Amygdala (tissue), 56 donors: ENCODE measurements at places on chromosomes 6 and 20.

- no peak for DNase-seq
Observed at GRCh38 chr6:16505711-16506357, 255.4 kb downstream of the ATXN1 start.

DNA sequence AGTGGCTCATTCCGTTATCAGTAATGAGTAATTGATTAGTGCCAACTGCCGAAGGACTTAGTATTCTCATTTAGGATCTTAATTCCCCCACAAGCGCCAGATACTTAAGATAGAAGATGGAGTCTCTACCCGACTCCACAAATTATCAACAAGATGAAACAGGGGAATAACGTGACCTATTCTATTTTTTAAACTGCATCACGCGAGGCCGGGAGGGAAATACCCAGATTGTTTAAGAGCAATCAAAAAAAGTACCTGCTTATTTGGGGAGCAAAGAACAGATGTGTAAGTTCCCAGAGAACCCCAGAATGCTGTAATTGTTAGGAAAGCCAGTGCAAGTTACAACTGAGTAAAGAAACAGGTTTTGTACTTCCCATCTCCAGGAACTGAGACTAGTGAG lies 1.1 kb upstream of the MAP3K5 start:
- no peak for DNase-seq

DNA sequence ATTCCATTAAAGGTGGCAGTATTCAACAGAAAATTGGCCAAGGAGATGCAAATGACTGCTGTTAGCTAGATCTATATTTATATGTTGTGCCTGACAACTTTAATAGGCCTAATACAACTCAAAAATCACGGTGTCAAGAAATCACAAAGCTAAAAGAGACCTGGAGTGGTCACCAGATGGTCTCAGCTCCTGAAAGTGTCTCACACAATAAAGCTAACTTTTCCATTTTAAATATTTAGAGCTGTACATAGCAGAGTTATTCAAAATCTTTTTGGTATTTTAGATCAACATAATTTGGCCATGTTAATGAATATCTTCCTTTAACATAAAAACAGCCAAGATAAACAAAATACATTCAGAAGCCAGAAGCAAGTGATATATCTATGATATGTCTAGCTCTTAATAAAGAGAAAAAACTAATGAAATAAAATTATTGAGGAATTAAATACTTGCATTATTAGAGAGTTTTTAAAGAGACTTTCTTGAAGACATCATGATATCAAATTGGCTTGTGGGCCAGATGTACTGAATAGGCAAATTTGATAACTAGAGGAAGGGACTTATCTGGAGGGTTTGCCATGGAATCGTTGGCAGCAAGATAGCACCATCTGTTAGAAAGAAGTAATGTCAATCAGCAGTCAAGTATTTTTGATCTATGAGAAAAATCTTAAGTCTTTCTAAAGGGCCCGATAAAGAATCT lies 84.9 kb upstream of the SCAF8 start:
- no peak for DNase-seq

GRCh38 chr20:63673951-63674350 lies 15.8 kb downstream of the RTEL1 start:
- DNase-seq = no peak

GRCh38 chr20:22986601-22987000 lies 48.5 kb upstream of the SSTR4 start:
- no peak for DNase-seq

GRCh38 chr6:85803721-85804120 lies 161.0 kb upstream of the SYNCRIP start:
- no peak for DNase-seq

DNA sequence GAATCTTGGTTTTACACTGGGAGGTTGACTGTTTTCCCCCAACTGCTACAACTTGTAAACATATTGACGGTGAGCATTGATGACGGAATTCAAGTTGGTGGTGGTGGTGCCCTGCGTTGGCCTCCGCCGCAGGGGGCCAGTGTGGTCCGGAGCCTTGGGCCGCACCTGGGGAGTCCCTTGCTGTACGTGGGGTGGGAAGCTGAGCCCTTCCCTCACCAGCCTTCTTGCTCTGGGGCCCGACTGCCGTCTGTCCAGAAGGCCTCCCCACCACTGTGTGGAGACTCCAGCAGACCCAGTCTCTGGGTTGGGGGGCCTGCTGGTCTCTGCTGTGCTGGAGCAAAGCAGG lies 11.4 kb downstream of the GATA5 start:
- DNase-seq = no peak

DNA sequence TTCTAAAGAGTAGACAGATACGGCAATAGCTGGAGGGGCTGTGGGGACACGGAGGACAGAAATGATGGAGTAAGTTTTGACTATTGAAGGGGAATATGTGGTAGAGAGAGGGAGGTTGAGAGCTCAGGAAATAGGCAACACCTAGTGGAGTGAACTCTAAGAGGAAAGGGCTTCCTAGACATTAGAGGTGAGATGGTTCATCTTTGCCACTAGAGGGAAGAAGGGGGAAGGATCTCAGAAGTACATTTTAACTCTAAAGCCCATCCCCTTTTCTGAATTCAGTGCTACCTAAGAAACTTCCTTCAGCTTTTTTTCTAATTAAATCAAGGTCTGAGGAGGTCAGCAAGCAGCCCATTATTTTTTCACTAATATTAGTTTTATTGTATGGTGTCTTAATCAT lies 689.4 kb upstream of the MAP3K7 start:
- no peak for DNase-seq

- no peak for DNase-seq
Observed at GRCh38 chr6:50096296-50096695, 46.6 kb upstream of the DEFB112 start.

- no peak for DNase-seq
Observed at GRCh38 chr6:27312146-27312949, at the start of gene POM121L2. TSS of gene POM121L2 (minus strand) at chr6:27312273. CDS start at chr6:27312170, 103 bp downstream.

GRCh38 chr6:118596774-118597320 lies 48.8 kb downstream of the PLN start:
- DNase-seq = no peak

DNA sequence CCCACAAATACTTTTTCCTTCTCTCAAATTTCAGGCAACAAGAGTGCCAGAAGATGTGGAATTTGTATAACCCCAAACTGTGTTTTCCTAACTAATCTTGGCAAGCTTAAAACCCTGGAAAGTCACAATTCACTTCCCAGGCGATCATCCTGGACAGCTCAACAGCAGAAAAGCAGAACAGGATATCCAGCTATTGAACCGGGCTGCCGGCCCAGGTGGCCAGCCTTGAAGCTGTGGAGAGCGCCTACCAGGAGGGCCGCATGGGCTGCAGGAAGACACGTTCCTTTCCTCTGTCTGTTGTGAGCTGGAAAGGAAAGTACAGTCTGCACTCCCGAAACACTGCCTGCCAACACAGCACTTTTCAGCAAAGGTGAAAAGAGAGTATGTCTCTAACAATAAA lies 719.7 kb upstream of the MARCKS start:
- DNase-seq = no peak

GRCh38 chr20:59680148-59680650 lies 75.9 kb downstream of the PHACTR3 start:
- DNase-seq = no peak

- no peak for DNase-seq
Observed at GRCh38 chr20:51164731-51165130, 141.8 kb upstream of the KCNG1 start.

DNA sequence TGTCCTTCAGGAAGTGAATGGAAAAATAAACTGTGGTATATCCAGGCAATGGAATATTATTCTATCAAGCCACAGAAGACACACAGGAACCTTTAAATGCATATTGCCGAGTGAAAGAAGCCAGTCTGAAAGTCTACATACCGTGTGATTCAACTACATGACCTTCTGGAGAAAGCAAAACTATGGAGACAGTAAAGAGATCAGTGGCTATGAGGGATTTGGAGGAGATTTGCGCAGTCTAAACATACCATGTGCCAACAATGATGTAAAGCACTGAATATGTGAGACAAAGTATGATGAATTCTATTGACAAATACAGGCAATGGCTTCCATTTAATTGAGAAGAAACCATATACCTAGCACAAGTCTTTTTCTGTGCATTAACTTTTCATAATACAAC lies 518.3 kb upstream of the ZNF337 start:
- DNase-seq = no peak

DNA sequence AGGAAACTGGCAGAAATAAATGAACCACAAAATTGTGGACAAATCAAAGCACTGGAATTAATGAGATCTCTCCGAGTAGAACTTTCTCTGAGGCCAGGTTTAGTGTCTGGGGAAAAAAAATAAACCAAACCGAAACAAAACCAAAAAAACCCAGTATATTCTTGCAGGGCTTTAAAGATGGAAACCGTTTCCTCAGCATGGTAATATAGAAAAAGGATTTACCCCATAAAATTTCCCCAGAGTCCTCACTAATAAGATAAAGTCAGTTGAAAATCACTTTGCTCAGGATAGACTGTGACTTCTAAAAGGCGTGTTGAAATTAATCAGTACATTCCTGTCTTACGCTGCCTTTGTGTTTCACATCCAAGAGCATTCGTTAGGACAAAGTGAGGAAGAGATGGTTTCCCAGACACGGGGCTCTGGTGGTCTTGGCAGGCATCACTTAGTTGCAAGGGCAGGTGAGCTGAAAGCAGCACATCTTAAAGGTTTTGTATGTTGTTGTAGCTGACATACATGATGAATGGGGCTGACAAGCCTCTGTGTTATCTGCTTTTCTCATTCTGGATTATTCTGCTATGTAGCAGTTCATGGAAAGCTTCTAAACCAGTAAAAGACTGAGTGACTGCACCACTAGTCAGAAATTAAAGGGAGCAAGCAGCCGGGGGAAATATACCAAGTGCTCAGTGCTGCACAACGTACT lies 85.2 kb upstream of the PRL start:
- no peak for DNase-seq

DNA sequence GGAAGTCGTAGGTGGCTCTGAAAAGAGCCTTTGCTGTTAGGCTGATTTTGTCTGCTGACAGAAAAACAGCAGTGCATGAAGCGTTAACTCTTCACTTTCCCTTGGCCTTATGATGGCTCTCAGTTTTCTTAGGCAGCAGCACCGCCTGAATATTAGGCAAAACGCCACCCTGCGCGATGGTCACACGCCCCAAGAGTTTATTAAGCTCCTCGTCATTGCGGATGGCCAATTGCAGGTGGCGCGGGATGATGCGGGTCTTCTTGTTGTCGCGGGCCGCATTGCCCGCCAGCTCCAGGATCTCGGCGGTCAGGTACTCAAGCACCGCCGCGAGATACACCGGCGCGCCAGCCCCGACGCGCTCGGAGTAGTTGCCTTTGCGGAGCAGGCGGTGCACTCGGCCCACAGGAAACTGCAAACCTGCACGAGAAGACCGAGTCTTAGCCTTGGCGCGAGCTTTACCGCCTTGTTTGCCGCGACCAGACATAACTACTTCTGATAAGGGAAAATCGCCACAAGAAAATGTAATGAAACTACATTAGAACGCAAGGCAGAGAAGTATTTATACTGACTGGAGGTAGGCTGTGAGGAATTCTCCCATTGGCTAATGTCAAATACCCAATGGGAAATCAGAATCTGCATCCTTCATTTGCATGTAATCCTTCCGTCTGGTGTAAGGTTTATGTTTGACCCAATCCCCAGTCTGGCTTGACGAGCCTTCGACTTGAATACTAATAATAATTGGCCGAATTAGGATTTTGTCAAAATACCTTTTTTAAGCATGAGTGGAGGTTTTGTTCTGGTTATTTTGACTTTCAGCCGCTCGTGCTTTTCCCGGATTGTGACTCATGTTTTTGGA lies 53.9 kb upstream of the HFE start:
- peak; percentile 47 for DNase-seq

DNA sequence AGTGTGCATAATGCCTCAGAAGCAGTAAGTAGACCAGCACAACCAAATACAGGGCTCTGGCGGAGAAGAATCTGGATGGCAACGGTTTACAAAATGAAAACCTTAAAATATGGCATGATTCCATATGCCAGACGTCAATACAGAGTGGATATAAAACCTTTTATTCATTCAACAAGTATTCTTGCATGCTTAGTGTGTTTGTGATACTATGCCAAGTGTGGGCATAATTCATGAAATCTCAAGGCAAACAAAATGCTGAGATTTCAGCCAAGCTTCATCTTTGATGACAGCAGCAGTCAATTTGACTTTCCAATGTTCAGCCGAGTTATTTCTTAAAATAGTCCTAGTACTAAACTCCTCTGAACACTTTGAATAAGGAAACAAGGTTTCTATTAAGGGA lies 119.4 kb downstream of the CD24 start:
- no peak for DNase-seq

- no peak for DNase-seq
Observed at GRCh38 chr6:41373919-41374617, 38.7 kb downstream of the NCR2 start.

DNA sequence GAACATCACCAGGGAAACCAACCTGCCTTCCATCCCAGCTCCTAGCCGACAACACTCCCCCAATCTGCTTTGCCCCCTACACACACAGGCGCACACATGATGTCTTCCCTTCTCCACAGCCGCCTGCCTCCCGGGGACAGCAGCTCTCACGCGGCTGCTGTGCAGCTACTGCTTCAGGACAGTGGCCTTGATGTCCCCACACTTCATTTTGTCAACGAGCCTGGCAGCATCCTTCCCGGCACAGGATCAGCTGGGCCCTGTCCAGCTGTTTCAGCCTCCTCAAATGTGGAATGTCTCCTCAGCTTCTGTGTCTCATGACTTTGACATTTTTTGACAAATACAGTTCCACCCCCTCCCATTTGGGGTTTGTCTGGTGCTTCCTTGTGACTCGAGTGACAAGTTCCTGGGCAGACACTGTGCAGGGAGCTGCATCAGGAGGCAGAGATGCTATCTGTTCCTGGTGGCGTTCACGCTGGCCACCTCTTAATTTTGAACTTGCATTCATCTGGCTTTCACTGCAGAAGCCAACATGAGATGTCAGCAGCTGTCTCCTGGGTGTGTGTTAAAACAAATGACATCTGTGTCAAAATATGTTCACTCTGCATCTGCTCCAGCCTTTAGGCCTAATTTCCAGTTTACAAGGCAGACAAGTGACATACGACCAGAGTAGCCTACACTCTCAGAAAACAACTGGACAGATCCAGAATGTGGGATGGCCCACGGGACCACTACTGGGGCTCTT lies 57.2 kb downstream of the GINS1 start:
- peak; percentile 17 for DNase-seq

DNA sequence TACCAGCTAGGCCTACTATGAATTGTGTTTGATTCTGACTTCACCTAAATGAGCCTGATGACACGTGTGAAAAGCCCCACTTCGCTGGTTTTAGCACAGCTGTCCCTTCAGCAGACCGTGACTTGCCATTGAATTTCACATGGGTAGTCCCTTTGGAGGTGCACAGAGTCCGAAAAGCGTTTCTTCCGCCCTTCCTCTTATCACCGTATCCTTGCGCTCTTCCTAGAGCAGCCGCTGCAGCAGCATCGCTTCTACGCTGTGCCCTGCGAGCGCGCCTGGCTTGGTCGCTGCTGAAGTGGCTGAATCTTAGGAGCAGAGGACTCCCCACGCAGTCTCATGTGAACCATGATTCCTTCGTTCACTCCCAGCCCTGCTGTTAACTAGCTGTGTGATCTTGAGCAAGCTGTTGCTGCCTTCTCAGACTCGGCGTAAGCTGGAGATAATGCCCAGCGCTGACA lies 127.0 kb downstream of the PACRG start:
- no peak for DNase-seq
